ENCODE measurements at places on chromosomes 4 and X. TPM values are rescaled to one million over a fixed set of nuclear protein-coding genes. Genes with fewer than 3 reads are reported as not detected.

- DNase-seq: peak; percentile 53
- no peaks in the 10 kb centered on the region for H3K27me3 ChIP-seq
- no peaks in the 10 kb centered on the region for H3K36me3 ChIP-seq
- H3K4me3 ChIP-seq: peak overlapping the region; percentile 23
- H3K4me1 ChIP-seq: no peaks in the 10 kb centered on the region
- H3K27ac ChIP-seq: no peak overlapping the region
Measured at GRCh38 chrX:47361538-47362511, 8.6 kb upstream of the ZNF157 start.

GRCh38 chrX:112947981-112948615, 107.5 kb upstream of the AMOT start:
- peak overlapping the region; percentile 0 for H3K27ac ChIP-seq
- DNase-seq: peak; percentile 44
- no peaks in the 10 kb centered on the region for H3K27me3 ChIP-seq
- no peaks in the 10 kb centered on the region for H3K36me3 ChIP-seq

DNA sequence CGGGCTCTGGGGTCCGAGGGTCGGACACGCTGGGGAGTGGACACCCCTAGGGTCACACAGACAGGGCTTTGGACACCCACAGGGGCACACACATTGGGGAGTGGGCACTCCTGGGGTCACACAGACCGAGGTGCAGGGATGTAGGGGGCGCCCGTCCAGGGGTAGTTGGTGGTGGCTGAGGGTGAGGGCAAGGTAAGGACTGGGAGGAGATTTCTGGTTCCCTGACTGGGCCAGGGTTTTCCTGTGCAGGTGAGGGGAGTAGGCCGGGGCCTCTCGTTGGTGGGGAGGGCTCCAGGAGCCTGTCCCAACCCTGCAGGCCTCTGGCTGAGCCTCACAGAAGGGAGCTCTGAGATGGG, 21.9 kb upstream of the WDR45 start:
- H3K27ac ChIP-seq: peak overlapping the region; percentile 52
- peak overlapping the region; percentile 72 for H3K4me3 ChIP-seq
- no peaks in the 10 kb centered on the region for H3K36me3 ChIP-seq
- no peak for DNase-seq
- no peaks in the 10 kb centered on the region for H3K27me3 ChIP-seq

DNA sequence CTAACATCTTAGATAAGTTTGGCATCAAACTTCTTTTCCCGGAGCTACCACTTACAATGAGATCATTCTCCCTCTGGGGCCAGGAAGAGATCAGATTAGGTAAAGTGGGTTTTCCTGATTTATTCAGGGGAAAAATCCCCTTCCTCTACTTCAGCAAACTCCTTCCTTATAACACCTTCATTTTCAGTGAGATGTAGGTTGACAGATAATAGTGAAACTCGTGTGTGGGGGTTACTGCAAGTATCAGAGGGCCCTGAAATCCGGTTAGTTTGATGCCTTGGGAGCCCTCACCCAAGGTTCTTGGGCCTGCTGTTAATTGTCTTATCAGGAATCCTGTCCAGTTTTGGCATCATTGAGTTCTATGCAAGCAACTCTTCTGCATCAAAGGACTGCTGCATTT, 10.8 kb downstream of the FTHL17 start:
- no peaks in the 10 kb centered on the region for H3K27me3 ChIP-seq
- no peaks in the 10 kb centered on the region for H3K4me1 ChIP-seq
- no peak overlapping the region for H3K4me3 ChIP-seq
- no peak for DNase-seq
- H3K27ac ChIP-seq: no peak overlapping the region

DNA sequence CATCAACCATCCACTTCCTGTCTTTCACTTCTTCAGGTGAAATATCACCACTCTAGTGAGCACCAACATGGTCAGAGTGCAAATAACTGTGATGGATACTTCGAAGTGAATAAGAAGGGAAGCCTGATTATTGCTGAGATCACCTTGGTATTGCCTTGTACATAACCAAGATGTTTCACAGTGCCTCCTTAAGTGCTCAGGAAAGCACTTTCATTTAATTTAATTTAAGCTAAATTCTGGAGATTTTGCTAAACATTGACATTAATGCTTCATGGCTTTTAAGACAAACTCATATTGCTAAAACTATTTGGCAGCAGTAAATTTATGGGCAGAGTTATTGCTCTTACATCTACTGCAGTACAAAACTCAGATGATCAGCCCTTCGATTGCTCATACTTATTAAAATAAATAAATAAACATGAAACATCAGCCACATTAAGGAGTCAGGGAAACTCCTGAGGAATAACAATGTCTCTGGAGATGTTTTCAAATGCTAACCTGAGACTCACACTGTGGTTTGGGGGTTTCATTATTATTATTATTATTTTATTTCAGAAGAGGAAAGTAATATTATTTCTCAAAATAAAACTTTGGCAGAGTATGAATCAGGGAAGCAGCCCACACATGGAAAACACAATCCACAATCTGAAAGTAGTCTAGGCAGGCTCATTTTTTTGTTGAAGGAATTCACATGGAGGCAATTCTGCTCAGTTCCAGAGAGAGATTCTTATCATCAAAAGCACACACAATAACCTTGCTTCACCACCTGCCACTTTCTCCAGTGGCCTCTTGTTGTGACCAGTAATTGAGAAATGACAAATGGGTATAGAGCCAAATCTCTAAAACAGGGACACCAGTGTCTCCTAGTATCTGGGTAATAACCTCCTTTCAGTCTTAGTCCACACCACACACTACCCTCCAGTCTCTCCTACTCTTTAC, 344.2 kb downstream of the MAPK10 start:
- no peak overlapping the region for H3K4me3 ChIP-seq
- peaks cover 12% of the 10 kb centered on the region for H3K4me1 ChIP-seq
- peak; percentile 24 for DNase-seq
- H3K27ac ChIP-seq: no peak overlapping the region

- no peak overlapping the region for H3K4me3 ChIP-seq
- H3K27ac ChIP-seq: no peak overlapping the region
- no peaks in the 10 kb centered on the region for H3K4me1 ChIP-seq
- no peak for DNase-seq
- H3K27me3 ChIP-seq: no peaks in the 10 kb centered on the region
- no peaks in the 10 kb centered on the region for H3K36me3 ChIP-seq
Measured at GRCh38 chr4:180314972-180315371, 1928.2 kb upstream of the TENM3 start.

GRCh38 chrX:27633328-27633727, 43.2 kb downstream of the DCAF8L2 start:
- DNase-seq: no peak
- H3K4me3 ChIP-seq: no peak overlapping the region
- H3K4me1 ChIP-seq: no peaks in the 10 kb centered on the region
- no peak overlapping the region for H3K27ac ChIP-seq
- H3K27me3 ChIP-seq: no peaks in the 10 kb centered on the region
- H3K36me3 ChIP-seq: no peaks in the 10 kb centered on the region

DNA sequence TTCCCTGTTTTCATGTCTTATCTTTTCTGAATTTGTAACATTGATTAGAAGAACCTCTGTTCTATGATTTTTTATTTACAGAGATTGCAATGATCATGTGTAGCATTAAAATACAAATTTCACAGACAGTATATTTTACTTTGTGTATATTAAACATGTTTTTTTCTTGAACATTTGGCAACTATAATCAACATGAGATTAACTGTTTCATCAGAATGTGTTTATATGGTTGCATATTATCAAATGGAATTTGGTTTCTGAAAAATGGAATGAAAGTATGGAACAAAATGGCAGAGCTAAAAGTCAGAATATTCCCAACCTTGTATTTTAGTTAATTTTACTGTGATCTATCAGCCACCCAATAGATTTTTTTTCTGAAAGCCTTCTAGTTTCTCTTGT, 19.9 kb downstream of the ARSJ start:
- H3K27ac ChIP-seq: peak overlapping the region; percentile 77
- DNase-seq: no peak
- no peaks in the 10 kb centered on the region for H3K36me3 ChIP-seq
- peak overlapping the region; percentile 17 for H3K4me3 ChIP-seq
- peaks cover 46% of the 10 kb centered on the region for H3K4me1 ChIP-seq
- H3K27me3 ChIP-seq: no peaks in the 10 kb centered on the region

- H3K4me1 ChIP-seq: no peaks in the 10 kb centered on the region
- H3K36me3 ChIP-seq: no peaks in the 10 kb centered on the region
- H3K27ac ChIP-seq: no peak overlapping the region
- H3K27me3 ChIP-seq: no peaks in the 10 kb centered on the region
- no peak overlapping the region for H3K4me3 ChIP-seq
- no peak for DNase-seq
Measured at GRCh38 chr4:63619771-63620170, 789.5 kb downstream of the TECRL start.

- H3K4me3 ChIP-seq: no peak overlapping the region
- H3K27ac ChIP-seq: no peak overlapping the region
- H3K36me3 ChIP-seq: no peaks in the 10 kb centered on the region
- no peaks in the 10 kb centered on the region for H3K4me1 ChIP-seq
- H3K27me3 ChIP-seq: no peaks in the 10 kb centered on the region
Measured at GRCh38 chr4:11743236-11743635, 314.5 kb upstream of the HS3ST1 start.

DNA sequence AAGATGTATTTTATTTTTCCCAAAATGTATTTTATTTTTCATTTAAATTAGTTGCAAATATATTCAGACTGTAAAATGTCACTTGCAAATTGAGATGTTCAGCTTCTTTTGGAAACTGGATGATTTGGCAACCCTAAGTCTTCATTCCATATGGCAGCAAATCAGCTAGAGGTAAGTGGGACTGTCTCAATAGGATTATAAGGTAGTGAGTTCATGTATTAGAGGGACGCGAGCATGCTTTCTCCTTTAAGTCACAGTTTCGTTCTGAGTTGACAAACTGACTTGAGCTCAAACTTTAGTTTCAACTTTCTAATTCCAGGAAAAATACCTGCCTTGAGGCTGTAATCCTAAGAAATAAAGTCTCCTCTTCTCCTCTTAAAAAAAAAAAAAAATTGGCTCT, 44.2 kb upstream of the TMEM131L start:
- no peaks in the 10 kb centered on the region for H3K27me3 ChIP-seq
- H3K4me3 ChIP-seq: no peak overlapping the region
- no peak overlapping the region for H3K27ac ChIP-seq
- no peaks in the 10 kb centered on the region for H3K36me3 ChIP-seq

DNA sequence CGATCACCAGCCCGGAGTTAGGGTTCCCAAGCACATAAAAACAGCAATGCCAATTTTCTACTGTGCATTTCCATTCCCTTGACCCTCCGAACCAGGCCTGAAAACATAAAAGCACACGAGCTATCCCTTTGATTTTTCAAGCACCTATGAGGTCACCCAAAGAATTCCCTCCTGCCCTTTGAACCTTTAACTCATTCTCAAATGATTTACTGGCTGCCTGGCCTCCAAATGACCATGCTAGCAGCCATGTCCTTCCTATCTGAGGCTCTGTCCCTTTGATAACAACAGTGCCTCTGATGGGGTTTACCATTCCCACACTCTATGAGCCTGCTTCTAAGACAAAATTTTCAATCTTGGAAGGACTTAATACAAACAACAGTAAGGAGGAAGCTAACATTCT, 15.2 kb downstream of the SHROOM4 start:
- H3K27ac ChIP-seq: no peak overlapping the region
- no peaks in the 10 kb centered on the region for H3K36me3 ChIP-seq
- H3K27me3 ChIP-seq: no peaks in the 10 kb centered on the region
- no peaks in the 10 kb centered on the region for H3K4me1 ChIP-seq

- no peaks in the 10 kb centered on the region for H3K36me3 ChIP-seq
- H3K27me3 ChIP-seq: no peaks in the 10 kb centered on the region
- no peaks in the 10 kb centered on the region for H3K4me1 ChIP-seq
Measured at GRCh38 chr4:55249476-55249875, 96.6 kb upstream of the SRD5A3 start.

DNA sequence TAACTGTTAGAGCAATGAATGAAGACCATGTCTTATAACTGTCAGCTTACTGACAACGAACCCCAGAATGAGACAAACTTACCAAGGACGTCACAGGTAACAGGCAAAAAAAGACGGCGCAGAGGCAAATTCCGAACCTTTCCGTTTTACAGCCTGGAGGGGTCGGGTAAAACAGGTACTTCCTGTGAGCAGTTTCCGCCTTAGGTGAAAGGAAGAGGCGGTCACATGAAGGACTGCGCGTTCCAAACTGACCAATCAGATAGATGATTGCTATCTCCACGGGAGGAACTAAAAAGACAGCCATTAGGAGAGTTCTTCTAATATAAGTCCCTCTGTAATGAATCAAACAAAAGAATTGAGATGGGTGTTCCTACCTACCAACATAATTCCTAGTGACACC, at the start of gene COX7B2:
TSS of gene COX7B2 (minus strand) at position 168 of the 400 bp plus-strand sequence. CDS start 174,053 bp downstream, outside the sequence.
- DNase-seq: no peak
- no peak within 1 kb of the TSS for H3K4me3 ChIP-seq
- H3K4me1 ChIP-seq: no peaks in the 10 kb centered on the region
- H3K27me3 ChIP-seq: no peaks in the 10 kb centered on the region

MAGEA2 gene
- not detected for total RNA-seq

BRS3 gene
- not detected for total RNA-seq

CAPN6 gene
- total RNA-seq: 126 TPM

USP27X gene
- total RNA-seq: 2.5 TPM

NAP1L5 gene
- total RNA-seq: 10.5 TPM

EDNRA gene
- 1.1 TPM for total RNA-seq

FAT4 gene
- 1.2 TPM for total RNA-seq

CT45A5 gene
- total RNA-seq: not detected

HEPH gene
- 0.10 TPM for total RNA-seq

DCAF12L2 gene
- not detected for total RNA-seq

GDPD2 gene
- not detected for total RNA-seq
